ENCODE measurements at places on chromosomes 6 and 20. TPM values are rescaled to one million over a fixed set of nuclear protein-coding genes. Genes with fewer than 3 reads are reported as not detected.

SRC gene
- 33.3 TPM for total RNA-seq

SLC17A3 gene
- total RNA-seq: not detected

ID4 gene
- total RNA-seq: 4.5 TPM

HLA-F gene
- total RNA-seq: 11.2 TPM

ENPP3 gene
- 0.48 TPM for total RNA-seq

PRRT1 gene
- 1.6 TPM for total RNA-seq

NDRG3 gene
- 26.0 TPM for total RNA-seq

PACSIN1 gene
- total RNA-seq: 12.6 TPM

FAM135A gene
- total RNA-seq: 31.7 TPM

DNAH8 gene
- not detected for total RNA-seq

TFAP2D gene
- total RNA-seq: not detected

- no peak for DNase-seq
Observed at GRCh38 chr20:24566656-24567055, 97.2 kb downstream of the SYNDIG1 start.

DNA sequence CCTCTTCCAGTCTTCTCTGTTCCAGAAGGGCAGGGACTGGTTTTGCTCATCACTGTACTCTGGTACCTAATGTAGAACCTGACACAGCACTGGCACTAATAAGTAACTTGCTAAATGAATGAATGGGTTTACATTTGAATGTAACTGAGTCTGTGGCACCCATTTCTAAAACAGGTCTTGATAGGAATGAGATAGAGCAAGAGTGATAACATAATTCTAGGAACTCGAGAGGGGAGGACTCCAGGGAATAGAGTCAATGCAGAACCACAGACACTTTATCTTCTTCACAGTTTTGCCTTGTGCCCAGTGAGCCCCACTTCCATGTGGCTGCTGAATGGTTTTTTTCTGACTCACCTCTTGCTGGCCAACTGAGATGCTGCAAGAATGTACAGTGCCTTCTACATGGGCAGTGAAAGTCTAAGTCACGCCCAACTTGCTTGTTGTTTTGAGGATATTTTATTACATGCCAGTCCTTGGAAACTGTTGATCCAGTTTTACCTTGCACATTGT, 61.1 kb downstream of the TBC1D7 start:
- no peak for DNase-seq

DNA sequence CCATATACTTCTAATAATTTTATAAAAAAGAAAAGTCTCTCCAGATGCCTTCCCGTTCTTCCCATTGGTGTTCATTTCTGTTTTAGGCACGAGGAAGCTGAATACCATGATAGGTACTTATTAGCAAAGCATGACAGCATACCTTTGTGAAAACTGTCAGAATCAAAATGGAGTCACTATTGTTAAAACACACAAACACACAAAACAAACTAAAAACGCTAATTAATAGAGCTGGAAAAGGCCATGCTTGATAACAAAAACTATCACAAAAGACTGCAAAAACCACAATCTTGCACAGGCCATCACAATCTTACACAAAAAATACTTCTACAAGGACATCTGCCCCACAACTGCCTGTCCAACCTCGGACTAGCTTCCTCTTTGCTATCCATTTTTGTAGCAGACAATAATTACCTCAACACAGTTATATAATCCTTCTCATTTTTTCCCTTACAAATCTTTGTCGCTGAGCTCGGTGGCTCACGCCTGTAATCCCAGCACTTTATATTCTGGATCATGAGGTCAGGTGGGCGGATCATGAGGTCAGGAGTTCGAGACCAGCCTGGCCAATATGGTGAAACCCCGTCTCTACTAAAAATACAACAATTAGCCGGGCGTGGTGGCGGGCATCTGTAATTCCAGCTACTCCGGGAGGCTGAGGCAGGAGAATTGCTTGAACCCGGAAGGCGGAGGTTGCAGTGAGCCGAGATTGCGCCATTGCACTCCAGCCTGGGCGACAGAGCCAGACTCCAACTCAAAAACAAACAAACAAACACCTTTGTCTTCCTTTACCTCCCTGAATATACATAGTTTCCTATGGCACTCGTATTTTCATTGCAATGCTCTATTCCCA, 3.2 kb upstream of the ABT1 start:
- peak; percentile 59 for DNase-seq

- no peak for DNase-seq
Observed at GRCh38 chr20:33399924-33400323, 1.4 kb downstream of the CDK5RAP1 start.

DNA sequence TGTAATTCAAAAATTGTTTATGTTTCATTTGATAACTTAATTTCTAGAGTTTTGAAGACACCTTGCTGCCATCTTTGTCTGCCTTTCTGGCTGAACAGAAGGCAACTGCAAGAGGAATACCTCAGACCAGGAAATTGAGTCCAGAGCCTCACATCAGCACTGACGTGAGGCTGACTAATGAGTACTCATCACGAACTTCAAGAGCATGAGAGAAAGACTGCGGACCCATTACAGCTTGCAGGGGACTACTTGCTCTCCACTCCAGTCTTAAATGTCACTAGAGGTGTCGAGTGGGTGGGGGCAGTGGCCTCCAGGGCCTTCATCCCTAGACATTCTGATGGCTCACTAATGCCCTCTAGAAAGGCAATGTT, 109.5 kb upstream of the SSTR4 start:
- DNase-seq: no peak

DNA sequence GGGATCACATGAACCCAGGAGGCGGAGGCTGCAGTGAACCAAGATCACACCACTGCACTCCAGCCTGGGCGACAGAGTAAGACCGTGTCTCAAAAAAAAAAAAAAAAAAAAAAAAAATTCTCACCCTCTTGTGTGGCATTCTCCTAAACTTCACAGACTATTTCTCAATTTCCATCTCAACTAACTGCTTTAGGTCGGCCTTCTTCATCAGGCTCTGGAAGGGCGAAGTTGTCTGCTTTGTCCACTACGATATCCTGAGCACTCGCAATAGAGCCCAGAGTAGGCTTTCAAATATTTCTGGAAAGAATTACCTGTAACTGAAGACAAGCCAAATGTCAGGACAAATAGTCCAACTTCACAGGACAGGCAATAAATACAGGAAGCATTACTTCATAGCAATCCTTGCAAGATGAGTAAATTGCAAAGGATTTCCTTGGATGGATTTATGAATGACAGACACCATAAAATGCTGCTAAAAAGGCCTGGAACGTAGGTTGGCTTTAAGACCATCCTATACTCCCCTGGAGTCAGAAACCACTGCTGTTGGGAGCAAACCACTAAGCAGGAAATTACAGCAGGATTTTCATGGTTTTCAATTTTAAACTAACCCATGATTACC, 116.3 kb upstream of the SLC2A12 start:
- no peak for DNase-seq

GRCh38 chr20:43328697-43329096, 129.0 kb upstream of the SRSF6 start:
- no peak for DNase-seq

GRCh38 chr6:21213492-21213891, 380.1 kb upstream of the SOX4 start:
- no peak for DNase-seq

GRCh38 chr6:33273924-33274902, 2.3 kb downstream of the RPS18 start:
- no peak for DNase-seq

DNA sequence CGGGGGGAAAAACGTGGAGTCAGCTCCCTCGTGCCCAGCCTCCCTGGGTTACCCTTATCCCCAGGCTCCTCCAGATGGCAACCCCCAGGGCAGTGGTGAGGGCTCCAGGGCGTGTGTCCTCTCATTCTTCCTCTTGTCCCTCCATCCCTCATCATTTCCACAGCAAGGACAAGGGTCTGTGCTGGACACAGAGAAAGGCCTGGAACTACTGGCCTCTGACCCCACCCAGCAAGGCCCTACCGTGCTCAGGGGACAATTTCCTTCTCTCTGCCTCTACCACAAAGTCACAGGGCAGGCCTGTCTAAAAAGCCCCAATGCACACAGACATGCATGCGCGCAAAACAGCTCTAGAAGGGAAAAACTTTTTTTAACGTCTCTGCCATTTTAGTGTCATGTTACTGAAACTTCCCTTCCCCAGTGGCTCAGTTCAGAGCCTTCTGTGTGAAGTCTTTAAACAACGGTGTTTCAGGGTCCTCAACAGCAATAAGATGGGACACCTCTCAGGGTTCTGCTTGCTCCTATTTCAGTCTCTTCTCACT, 1.1 kb upstream of the SLC35B2 start:
- no peak for DNase-seq

- DNase-seq: no peak
Observed at GRCh38 chr20:56634307-56634706, 5.2 kb downstream of the TFAP2C start.

DNA sequence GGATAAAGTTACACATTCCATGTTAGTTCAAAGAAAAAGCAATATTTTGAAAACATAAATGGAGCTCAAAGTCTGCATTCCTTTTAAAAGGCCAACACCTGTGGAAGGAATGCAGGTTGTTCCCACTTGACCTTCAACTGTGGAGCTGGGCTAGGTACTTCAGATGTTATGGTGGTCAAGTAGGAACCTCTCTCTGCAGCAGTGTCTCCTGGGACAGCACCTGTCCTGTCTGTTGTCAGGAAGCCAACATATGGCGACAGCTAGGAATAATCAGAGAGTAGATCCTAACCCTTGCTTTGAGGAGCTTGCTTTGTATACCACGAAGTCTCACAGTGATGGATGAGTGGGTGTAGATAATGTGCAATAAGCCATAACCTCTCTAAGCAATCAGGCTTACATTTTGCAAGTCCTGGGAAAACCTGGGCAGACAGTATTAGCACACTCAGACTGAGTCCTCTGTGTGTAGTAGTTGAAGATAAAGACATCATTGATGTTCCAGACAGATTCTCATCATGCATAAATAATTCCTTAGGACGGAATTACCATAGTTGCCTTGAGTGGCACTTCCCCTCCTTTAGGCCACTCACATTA, 347.5 kb downstream of the PRL start:
- no peak for DNase-seq

DNA sequence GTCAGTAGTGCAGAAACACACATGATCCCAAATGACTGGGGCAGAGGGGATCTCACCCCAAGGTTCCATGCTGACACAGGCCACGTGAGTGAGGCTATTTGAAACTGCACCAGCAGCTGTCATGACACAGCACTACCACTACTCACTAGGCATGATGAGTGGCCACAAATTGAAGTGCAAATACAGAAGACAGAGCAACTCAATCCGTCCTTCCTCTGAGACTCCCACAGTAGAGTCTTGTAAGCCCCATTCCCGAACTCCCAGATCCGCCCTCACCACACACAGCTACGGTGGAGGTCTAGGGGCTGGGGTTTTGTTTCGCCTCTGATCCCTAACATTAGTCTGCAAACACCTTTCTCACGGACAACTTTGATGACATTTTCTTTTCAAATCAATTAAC, 113.3 kb upstream of the NUP153 start:
- no peak for DNase-seq

GRCh38 chr6:91198588-91199255, 611.9 kb upstream of the MAP3K7 start:
- DNase-seq: no peak

DNA sequence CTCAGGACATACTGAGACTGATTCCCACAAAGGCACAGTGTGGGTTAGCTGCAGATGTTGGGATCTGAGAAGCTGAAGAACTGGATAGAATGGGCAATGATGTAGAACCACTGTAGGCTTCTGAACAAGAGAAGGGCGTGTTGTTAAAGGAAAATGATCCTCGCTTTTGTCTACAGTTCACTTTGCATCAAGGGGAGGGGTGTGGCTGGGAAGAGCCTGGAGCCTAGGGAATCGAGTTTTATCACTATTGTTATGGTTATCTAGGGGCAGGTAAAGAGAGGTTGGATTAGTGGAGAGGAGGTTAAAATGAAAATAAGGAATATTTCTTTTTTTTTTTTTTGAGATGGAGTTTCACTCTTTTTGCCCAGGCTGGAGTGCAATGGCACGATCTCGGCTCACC, 768.1 kb downstream of the KIF16B start:
- DNase-seq: no peak

- no peak for DNase-seq
Observed at GRCh38 chr6:30515106-30515505, 25.8 kb downstream of the HLA-E start.

- DNase-seq: no peak
Observed at GRCh38 chr6:47495954-47496545, 18.5 kb downstream of the CD2AP start.

- DNase-seq: no peak
Observed at GRCh38 chr6:155943635-155944034, 488.0 kb upstream of the NOX3 start.

DNA sequence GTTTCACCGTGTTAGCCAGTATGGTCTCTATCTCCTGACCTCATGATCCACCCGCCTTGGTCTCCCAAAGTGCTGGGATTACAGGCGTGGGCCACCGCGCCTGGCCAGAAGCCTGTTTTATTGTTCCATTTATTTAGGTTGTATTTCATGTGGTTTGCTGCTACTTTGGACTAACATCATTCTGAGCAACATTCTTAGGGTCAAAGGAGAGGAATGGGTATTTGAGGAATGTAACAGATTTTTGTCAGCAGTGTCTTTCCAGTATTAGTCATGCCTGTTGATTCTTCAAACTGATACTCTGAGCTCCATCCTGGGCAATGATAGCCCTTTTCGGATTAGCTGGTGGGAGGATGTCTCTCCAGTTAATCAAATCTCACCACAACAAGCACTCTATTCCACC, 213.0 kb upstream of the CITED2 start:
- DNase-seq: no peak

DNA sequence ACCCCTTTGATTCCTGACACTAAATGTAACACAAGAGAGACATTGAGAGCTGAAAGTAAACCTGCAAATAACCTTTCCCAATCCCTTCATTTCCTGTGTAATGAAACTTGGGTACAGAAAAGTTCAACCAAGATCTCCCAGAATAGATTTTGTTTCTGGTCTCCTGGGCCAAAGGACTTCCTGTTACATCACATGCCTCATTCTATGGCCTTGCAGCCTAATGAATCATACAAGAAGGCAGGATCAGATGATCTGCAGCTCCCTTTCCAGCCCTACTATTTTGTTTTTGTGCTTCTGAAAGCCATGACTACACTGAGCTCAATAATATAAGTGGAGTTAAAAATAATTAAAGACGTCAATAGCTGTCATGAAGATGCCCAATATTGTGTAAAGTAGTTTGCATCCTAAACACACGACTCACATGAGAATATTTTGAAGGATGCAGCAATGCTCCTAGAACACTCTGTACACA, 73.4 kb upstream of the NOX3 start:
- DNase-seq: no peak

- no peak for DNase-seq
Observed at GRCh38 chr6:42555477-42556457, 8.1 kb upstream of the UBR2 start.

Measured in WTC11 (cell line).